NCI-H69 (cell line): ENCODE measurements at places on chromosomes 12 and 14.

- no peak for DNase-seq
Measured at GRCh38 chr12:130832561-130833209, 6.4 kb downstream of the STX2 start.

- no peak for DNase-seq
Measured at GRCh38 chr12:30622509-30622908, 73.2 kb downstream of the IPO8 start.

DNA sequence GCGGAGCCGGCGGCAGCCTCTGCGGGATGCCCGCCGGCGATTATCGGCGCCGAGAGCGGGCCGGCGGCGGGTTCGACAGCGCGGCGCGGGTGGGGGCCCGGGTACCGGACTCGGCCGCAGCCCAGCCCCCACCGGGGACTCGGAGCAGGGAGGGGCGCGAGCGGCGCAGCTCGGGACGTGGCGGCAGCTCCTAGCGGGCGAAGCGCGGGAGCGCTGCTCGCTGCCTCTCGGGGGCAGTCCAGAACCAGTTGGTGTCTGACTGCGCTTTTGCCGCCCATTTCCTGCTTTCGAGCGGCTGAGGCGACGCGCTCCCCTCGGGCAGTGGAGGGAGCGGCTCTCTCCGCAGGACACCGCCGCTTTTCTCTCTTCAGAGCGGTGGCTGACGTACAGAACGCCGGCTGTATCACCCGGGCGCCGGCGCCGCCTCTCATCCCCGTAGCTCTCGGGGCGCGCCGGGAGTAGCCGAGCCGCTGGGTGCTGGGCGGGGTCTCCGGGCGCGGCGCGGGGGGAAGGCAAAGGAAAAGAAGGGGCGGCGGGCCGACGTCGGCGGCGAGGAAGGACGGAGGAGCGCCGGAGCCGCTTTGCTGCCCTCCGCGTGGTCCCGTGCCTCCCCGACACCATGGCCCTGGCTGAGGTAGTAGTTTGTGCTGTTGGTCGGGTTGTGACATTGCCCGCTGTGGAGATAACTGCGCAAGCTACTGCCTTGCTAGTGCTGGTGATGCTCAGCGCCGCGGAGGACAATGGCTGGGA lies 136.6 kb downstream of the MON2 start:
- DNase-seq, result peak; percentile 95

DNA sequence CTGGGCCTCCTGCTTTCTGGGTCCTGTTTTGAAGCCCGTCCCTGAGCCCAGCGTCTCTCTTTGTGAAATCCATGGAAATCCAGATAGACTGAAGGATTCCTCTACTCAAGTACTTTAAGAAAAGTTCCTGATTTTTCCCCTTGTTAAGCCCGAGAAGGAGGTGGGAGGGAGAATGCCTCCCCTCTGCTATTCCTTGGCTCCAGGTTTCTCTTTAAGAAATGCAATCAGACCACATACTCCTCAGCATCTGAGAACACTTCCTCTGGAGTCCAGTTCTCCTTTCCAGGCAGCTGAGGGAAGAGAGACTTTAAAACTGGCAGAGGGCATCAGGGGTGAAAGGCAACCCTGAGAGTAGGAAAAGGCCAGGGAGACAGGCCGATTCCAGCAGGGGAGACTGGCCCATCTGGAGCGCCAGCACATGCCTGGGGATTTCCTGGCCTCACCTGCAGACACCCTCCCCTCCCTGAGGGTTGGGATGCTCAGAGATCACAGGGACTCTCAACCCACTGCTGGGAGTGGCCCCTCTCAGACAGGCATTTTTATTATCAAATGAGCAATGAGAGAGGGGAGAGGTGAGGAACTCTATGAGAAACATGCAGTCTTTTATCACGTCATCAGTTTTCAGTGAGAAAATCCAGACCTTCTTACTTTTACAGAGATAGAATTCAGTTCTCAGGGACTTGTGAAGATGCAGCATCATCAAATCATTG lies 2.0 kb upstream of the EMP1 start:
- peak; percentile 0 for DNase-seq

GRCh38 chr14:68372368-68372767 lies 420.5 kb downstream of the ZFP36L1 start:
- DNase-seq, result no peak

DNA sequence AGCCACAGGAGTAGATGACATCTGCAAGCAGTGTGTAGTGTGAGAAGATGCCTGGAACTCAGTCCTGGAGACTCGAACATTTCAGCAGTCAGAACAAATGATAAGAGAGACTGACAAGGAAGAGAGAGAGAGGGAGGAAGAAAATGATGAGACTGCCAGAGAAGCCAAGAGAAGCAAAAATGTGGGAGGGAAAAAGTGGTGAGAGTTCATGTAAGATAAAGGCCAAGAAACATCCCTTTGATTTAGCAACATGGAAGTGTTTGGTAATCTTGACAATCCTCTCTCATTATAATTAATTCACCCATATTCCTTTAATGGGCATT lies 42.6 kb downstream of the LIMA1 start:
- no peak for DNase-seq

GRCh38 chr14:35556548-35556947 lies 22.6 kb downstream of the INSM2 start:
- DNase-seq, result peak; percentile 95

- DNase-seq, result no peak
Measured at GRCh38 chr12:114614040-114614439, 69.9 kb downstream of the TBX3 start.

GRCh38 chr14:89912667-89913211 lies 41.8 kb downstream of the EFCAB11 start:
- peak; percentile 91 for DNase-seq

- DNase-seq, result no peak
Measured at GRCh38 chr14:93932642-93933041, 5.5 kb downstream of the FAM181A start.

- DNase-seq, result no peak
Measured at GRCh38 chr12:72406111-72406510, 133.9 kb downstream of the TRHDE start.

DNA sequence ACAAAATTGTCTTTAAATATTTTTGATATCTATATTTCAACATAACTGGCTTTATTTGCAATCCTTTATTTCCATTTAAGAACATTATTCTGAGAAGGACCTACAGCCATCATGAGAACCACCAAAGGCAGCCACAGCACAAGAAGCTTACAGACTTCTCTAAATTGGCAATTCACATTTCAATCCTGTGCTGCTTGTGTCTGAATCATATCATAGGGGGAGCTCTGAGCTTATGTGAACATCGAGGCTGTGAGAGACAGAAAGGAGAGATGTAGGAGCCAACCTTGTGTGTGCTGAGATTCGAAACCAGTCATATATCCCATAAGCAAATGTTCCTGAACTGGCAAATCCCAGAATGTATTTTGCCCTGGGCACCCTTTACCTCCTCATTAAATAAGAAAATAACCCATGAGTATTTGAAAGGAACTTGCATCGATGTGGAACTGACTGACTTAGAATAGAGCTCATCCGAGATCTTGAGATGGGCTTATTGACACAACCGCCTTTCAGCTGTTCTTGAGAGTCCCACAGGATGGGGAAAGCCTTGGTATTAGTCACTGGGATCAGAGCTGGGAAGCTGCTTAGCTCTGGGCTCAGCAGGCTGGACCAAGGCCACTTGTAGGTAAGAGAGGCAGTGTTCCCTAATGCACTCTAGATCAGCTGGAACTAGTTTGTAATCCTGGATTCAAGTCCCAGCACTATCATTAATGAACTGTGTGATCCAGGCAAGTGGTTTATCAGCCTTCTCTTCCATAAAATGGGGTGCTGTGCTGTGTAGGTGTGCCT lies 329.8 kb downstream of the CACNA1C start:
- DNase-seq, result peak; percentile 53

GRCh38 chr12:48862760-48863159 lies 2.9 kb downstream of the RND1 start:
- DNase-seq, result no peak

DNA sequence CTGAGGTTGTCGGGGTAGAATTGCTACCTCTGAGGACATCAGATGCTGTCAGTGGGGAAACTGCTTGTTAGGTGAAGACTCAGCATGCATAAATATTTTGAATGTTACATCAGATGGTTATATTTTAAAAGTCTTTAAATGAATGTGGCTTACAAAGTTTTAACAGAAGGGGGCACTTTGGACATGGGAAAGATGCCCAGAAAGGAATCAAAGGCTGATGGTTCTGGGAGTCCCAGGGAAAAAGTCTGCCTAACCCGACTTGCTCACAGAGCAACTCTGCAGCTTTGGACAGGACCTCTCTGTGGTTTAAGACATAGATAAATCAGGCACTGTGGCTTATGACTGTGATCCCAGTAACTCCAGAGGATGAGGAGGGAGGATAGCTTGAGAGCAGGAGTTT lies 474.9 kb downstream of the ATP23 start:
- DNase-seq, result peak; percentile 36

DNA sequence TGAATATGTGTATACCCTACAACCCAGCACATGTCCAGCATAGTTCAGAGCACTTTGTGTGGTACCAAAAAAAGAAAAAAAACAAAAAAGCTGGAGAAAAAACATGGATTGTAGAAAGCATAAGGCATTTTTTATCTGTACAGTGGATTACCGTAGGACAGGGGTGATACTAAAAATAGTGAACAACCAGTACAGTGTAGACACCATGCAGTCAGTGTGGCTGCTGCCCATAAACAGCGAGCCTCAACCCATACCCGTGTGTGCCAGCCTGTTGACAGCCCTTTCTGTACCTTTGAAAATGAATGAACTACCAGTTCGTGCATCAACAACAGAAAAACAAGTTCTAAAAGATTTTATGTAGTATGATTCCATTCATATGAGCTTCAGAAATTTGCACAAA lies 25.1 kb downstream of the RASSF8 start:
- no peak for DNase-seq

DNA sequence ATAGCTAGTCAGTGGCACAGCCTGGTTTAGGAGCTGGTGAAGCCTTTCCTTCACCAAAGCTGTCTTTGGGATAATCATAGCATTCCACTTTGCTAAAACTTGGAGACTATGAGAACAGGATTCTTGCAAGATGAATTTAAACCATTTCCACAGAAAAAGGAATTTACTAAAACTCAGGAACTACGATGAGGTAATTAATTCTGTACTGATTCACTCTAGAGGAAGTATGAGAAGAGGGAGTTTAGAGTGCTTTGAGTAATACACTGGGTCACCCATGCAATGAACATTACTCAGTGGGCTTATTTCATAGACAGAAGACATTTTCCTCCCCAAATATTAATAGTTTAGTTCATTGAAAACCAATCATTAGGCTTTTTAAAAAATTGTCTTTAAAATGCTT lies 73.0 kb downstream of the RMST start:
- peak; percentile 45 for DNase-seq

GRCh38 chr12:11846488-11846887 lies 197.0 kb downstream of the ETV6 start:
- DNase-seq, result peak; percentile 2

GRCh38 chr14:61653507-61653906 lies 41.8 kb upstream of the HIF1A start:
- peak; percentile 36 for DNase-seq

- DNase-seq, result peak; percentile 11
Measured at GRCh38 chr14:84579292-84579691, 950.7 kb upstream of the FLRT2 start.

- no peak for DNase-seq
Measured at GRCh38 chr14:73606271-73606670, 6.0 kb upstream of the ACOT6 start.

DNA sequence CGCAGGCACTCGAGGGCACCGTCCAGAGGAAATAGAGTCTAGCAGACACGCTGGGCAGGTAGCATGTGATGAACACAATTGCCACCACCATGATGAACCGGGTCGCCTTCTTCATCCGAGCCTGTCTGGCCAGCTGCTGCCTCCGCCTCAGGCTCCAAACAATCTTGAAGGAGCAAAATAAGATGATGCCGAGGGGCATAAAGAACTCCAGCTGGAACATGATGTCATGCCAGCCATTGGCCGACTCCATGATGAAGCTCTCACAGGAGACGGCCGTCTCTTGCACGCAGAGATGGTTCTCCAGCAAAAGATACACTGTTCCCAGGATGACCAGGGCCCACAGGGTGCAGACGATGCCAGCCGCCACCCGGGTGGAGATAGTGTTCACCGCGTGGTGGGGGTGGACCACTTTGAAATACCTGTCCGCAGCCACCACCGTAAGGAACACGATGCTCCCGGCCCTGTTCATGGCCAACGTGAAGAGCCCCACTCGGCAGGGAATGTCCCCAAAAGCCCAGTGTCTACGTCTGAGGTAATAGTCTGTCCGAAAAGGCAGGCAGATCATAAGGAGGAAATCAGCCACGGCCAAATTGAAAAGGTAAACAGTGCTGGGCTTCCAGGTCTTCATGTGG lies 945 bp downstream of the HCAR1 start:
- DNase-seq, result no peak
